ENCODE measurements at places on chromosomes 12 and 14.

- peak; percentile 61 for DNase-seq
These were observed 216.2 kb downstream of the BCL11B start for GRCh38 chr14:99055816-99056215.

- DNase-seq: no peak
These were observed 311.2 kb downstream of the CACNA1C start for GRCh38 chr12:2363836-2364609.

- peak; percentile 84 for DNase-seq
These were observed 24.8 kb downstream of the CLECL1 start for GRCh38 chr12:9707864-9708808.

GRCh38 chr12:52350021-52350620, 17.2 kb downstream of the KRT85 start:
- no peak for DNase-seq

DNA sequence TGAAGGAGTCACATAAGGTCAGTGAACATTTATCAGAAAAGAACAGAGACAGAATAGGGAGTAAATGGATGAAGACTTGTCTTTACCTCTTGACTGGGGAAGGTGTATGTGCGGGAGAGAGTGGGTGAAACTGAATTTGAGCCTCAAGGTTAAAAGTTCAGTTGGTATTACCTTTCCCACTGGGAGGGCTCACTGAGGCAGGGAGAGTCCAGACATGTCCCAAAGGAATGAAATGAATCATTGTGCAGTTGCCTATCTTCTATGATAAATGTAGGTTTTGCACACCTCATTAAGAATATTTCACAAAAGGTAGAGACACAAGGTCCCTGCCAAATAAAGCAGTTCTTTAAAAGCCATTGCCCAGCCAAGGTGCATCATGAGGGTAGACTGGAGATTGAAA, 105.2 kb downstream of the KCNA5 start:
- no peak for DNase-seq

- DNase-seq: no peak
These were observed 860.4 kb upstream of the FBXO33 start for GRCh38 chr14:40292664-40293063.

DNA sequence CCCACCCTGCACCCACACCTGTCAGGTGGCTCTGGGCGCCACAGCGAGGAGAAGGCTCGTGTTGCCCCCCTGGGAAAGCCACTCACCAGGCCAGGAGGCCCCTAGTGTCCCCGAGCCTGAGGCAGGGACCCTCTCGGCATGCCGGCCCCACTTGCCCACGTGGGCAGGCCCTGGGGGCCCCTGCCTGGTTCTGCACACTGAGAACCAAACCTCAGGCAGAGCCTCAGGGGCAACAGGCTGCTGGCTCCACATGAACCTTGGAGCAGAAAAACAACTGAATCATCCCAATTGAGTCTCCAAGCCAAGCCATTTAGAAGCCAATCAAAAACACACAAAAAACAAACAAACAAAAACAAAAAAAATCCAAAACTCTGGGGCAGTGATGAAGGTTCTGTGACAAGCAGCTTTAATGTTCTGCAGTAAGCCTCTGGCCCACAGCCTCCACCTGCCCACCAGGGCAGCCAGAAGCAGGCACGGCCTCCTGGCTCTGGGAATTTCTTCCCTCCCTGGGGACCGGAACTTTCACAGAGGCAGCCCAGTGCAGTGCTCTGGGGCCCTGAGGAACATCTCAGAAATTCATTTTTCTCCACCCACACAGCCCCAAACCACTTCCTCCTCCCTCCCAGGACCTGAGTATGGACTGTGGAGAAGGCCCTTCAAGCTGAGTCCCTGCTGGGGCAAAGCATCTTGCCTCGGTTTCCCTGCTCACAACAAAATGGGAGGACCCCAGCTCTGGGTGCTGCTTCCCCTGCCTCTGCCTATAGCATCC, 90.2 kb downstream of the CHGA start:
- DNase-seq: no peak

DNA sequence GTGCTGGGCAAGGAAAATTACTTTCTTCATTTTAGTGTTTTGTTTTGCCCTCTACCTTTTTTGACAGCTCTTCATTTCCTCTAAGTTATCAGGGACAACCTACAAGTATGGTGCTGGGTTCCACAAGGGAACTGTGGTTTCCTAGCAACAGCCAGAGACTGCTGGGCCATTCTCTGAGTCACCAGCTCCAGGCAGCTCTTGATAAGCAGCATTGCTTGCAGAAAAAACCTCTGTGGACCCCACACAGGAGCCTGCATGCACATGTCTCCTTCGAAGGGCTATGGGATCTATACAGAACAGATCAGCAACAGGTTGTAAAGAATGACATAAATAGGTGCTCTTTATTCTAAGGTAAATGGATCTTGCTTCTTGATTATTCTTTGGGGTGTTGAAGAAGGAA, 81.0 kb upstream of the CCDC196 start:
- no peak for DNase-seq
